NCI-H1930 (cell line): ENCODE measurements at places on chromosomes 7 and 10.

GRCh38 chr7:91407942-91408341 lies 143.7 kb downstream of the FZD1 start:
- DNase-seq: no peak

DNA sequence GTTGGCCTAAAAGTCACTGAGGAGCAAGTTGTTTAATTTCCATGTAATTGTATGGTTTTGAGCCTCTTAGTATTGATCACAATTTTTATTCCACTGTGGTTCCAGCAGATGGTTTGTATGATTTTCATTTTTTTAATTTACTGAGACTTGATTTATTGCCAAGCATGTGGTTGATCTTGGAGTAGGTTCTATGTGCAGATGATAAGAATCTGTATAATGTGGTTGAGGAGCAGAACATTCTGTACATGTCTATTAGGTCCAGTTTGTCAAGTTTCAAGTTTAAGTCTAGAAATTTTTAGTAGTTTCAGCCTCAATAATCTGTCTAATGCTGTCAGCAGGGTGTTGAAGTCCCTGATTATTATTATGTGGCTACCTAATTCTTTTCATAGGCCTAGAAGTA lies 22.7 kb upstream of the ZWINT start:
- no peak for DNase-seq

- DNase-seq: no peak
Observed at GRCh38 chr7:132654150-132654549, 77.9 kb upstream of the PLXNA4 start.

- no peak for DNase-seq
Observed at GRCh38 chr10:25959540-25960232, 25.7 kb downstream of the MYO3A start.

DNA sequence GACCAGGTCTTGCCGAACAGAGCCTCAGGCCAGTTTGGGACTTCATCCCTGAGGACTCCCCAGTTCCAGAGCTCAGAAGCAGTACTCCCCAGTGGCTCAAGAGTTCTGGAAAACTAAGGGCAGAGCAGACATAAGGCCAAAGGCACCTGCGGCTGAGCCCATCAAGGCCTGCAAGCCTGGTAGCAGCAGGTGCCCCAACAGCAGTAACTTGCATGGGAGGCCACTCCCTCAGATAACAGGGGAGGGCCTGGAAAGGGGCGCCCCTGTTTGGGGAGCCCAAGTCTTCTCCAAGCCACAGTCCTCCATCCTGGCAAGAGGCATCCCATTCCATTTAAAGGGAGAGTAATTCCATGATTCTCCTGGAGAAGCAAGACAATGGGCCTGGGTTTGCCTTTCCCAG lies 13.0 kb downstream of the POLL start:
- no peak for DNase-seq

DNA sequence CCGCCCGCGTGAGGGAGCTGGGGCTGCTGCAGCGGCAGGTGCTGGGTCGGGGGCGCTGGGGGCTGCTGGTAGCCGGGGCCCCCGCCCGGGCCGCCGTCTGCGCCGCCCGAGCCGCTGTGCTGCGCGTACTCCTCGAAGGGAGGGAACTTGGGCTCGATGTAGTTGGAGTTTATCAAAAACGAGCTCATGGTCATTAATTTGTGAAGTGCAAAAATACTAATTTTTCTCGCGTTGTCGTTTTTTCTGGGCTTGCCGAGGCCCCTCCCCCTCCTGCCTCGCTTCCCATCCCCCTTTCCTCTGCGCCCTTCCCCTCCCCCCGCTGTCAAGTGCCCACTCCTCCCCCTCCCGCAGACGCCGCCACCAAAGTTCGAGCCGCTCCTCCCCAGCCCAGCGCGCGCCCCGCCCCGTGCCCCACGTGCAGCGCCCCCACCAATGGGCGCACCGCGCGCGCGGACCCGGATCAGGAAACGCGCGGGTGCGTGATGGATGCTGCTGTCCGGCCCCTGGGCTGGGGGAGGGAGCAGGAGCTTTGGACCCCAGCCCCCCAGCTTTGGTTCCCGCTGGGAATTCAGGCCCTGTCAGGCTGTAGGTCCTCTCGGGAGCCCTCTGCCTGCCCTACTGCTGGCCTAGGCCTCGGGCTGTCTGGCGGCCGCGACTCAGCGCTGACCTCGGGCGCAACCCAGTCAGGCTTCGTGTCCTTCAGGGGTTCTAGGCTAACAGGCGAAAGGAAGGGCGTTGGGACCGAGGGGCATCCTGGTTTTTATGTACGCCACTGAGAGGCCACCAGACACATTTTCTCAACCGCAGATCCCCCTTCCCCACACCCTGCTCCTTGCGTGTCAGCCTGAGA lies at the start of gene HOXA4:
HOXA4 (minus strand) TSS at position 218 of the 850 bp plus-strand sequence; CDS start at position 194, 24 bp downstream.
- DNase-seq: peak; percentile 83

- DNase-seq: no peak
Observed at GRCh38 chr10:38038932-38039245, 28.4 kb downstream of the ZNF33A start.

DNA sequence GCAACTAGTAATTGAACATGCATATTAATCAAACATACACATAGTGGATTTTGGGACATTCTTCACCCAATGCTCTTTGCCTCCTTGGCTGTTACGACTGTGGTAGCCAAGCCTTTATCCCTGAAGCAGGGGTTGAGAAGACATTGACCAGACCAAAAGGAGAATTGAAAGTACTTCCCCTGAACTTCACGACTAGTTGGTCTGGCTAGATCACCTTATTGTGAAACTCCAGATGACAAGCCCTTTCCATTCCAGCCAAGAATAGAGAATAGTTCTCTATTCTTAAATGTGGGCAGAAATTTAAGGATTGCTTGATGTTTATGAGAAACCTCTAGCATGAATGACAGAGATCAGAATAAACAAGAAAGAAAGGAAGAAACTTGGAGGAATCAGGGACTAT lies 97.0 kb downstream of the LRMDA start:
- no peak for DNase-seq

DNA sequence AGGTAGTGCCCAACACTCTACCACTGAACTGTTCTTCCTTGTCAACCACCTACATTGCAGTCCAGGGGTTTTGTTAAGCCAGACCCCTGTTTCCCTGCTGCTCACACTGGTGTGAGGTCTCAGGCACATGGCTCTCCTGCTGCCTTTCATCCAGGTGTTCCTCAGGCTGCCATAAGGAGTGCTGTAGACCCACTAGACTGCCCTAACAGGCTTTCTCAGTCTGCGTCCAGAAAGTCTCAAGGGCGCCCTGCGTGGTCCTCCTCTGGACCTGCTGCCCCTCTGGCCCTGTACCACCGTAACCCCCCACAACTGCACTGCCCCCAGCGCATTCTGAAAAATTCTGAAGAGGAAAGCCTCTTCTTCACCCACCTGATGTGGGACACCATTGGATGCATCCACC lies 225.7 kb upstream of the ANKRD30A start:
- no peak for DNase-seq

GRCh38 chr7:5681979-5682546 lies 99.4 kb downstream of the RNF216 start:
- DNase-seq: no peak

DNA sequence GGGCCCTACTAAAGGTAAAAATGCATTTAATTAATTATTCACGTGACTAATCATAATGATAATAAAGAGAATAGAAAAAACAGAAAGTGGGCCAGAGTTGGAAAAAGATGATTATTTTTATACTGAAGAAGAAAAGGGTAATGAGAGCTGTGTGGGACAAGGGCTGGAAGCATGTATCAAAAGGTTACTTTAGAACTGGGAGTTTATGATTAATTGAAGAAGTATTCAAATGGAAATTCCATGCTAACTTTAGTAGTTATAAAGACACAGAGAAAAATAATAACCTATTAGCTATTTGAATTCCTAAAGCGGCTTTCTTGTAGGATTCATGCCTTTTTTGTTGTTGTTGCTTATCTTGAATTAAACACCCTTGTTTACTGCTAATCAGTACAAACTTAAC lies 49.9 kb downstream of the MKX start:
- no peak for DNase-seq

DNA sequence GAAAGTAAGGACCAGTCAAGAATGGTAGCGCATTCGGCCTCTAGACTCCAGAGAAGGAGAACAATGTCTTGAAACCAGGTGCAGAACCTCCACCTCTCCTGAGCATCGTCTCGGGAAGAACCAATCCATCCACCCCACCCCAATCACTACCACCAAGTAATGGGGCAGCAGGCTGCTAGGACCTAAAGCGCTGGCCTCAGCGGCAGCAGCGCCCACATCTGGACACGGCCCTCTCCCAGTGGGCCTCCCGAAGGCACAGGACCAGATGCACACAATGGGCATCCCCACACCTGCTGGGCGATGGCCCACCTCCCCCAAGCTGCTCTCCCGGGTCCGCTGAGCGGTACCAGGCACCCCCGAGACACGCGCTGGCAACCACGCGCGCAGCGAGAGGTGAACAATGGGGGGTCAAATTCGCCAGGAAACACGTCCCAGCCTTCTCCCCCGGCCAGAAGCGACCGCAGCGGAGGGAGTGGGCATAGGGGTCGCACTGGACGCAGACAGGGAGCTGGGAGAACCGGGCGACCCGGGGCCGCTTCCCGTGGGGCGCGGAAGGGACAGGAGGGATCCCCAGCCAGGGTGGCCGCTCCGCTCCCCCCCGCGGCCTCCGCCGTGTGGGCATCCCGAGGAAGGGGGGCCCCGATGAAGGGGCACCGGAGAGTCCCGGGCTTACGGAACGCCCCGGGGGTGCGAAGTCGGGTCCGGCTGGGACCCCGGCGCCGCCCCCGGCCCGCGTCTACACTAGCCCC lies 506 bp downstream of the CTTNBP2 start:
- peak; percentile 11 for DNase-seq

- DNase-seq: no peak
Observed at GRCh38 chr7:69696054-69696591, 97.8 kb downstream of the AUTS2 start.

- DNase-seq: no peak
Observed at GRCh38 chr10:62577076-62577475, 202.9 kb downstream of the ZNF365 start.

GRCh38 chr7:184294-185264 lies 7.8 kb upstream of the FAM20C start:
- DNase-seq: no peak

DNA sequence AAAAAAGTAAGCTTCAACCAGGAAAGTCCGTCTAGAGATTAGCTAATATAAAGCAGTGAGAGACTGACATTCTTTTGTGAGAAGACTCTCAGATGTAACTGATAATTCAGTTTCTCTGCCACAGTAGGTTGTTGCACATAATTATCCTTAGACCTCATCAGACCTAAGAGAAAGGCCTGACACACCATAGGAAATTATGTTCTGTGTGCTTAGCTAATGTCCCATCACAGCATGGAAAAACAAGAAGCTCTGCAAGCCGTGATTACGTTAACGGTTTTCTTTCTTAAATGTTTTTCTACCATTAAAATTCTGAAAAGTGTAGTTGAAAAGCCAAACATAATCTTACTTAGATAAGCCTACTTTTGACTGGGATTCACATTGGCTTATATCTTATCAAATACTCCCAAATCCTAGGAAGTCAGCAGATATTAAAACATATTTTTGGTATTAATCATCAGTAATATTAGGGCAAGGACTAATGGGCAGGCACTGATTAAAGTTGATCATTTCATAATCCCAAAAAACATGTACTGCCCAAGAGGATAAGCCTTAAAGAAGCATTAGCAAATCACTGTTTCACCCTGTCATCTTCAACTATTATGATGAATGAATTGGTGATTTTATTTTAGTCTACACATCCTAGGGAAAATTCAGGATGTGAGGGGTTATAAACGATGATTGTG lies 5.2 kb downstream of the CSTF2T start:
- DNase-seq: no peak

DNA sequence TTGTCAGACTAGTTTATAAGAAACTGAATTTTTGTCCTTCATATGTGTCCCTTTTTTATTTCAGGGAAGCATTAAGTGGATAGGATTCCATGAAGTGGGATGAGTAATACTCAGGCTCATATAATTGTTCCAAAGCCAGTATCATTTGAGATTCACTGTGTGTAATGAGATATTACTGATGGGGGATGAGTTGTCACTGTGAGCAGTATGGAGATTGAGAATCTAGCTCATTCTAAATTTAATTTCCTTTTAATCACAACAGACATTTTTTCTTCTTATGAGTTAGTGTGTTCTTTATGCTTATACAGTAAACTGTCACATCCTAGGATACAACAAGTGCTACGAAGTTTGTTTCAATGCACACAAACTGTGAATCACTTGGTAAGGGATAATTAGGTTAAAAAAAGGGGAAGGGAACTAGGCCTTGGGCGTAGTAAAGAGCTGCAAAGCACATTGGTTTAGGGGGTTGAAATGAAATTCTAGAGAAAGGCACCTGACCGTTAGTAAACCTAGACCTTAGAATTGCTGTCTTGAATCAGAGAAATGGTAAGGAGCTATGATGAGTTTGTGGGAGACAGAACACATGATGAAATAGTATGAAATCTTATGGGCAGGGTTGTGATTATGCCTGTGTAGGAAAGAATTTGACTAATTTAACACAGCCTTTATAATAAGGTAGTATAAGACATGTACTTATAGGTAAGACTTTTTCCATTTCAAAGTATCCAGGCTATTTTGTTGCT lies 153.4 kb downstream of the MLLT10 start:
- DNase-seq: no peak

GRCh38 chr10:4208499-4208898 lies 423.5 kb upstream of the KLF6 start:
- no peak for DNase-seq

DNA sequence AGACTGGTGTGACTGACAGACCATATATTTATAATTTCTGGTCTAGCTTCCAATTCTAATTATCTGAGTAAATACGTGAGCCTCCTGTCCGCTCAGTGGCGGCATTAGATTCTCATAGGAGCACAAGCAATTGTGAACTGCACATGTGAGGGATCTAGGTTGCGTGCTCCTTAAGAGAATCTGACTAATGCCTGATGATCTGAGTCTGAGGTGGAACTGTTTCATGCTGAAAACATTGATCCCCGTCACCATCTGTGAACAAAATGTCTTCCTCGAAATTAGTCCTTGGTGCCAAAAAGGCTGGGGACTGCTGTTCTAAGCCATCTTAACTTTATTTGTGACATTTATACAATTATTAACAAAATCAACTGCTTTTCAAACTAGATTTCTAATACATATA lies 164.7 kb upstream of the MEOX2 start:
- DNase-seq: no peak

GRCh38 chr7:11552676-11553296 lies 279.2 kb downstream of the THSD7A start:
- DNase-seq: peak; percentile 59

GRCh38 chr7:31114593-31115343 lies 62.7 kb downstream of the ADCYAP1R1 start:
- no peak for DNase-seq
